ENCODE measurements at places on chromosomes 2 and 18.

- no peak for DNase-seq
Measured at GRCh38 chr2:7004636-7005035, 87.4 kb downstream of the RNF144A start.

DNA sequence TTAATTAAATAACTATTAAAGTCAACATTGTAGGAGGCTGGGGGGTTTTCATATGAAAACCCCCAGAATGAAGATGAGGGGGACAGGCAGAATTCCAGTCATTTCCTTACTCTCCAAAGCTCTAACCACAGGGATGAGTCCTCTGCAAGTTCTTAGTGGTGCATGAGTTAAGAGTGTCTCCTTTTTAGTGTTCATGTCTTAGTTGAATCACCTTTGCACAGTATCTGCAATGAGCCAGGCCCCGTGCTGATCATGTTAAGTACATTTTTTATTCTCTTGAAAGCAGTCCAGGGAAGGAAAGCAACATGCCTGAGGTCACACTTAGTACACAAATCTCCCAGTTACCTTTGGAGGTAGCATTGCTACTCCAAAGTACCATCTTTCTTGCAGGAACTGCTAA is 25.7 kb upstream of the MSGN1 start:
- no peak for DNase-seq

DNA sequence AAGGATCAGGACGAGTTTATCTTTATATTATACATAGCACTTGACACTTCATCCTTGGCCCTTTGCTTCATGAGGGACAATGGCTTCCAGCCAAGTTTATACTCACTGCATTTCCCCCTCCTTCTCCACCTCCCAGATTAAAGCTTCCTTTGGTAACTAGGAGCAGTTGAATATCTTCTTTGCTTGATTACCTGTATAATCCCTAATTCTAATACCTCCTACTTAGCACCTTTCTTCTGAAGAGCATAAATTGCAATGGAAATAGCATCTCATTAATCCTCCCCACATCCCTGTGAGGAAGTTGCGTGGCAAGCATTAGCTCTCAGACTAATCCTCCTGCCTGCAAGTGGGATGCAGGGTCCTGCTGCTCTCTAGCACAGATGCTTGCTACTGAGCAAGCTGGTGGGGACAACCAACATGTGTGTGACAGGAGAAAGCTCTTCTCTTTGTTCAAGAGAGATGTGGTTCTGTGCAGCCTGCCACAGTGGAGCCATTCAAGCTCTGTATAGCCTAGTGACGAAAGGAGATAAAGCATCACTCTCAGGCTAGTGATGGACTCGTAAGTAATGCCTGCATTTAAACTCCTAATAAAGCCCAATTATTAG is 19.1 kb downstream of the KLHL14 start:
- no peak for DNase-seq

GRCh38 chr2:40450796-40451430 is 977 bp downstream of the SLC8A1 start:
- DNase-seq = peak; percentile 19

GRCh38 chr18:13618760-13619438 is 107.5 kb downstream of the FAM210A start:
- DNase-seq = no peak

DNA sequence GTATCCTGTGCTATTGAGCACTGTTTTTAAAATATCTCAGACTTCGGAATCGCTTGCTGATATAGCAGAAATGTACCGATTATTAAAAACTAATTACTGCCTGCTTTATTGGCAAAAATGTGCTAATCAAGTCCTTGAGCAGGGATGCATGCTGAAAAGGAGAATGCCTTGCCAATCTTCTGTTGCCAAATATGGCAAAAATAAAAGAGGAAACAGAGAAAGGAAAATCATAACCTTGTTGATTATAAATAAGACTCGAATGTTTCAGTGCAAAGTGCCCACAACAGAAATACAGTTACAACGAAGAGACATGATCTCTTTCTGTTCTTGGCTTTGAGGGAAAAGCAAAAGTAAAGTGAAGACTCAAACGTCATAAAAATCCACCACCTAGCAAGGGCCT is 248.5 kb downstream of the TMEM182 start:
- no peak for DNase-seq

DNA sequence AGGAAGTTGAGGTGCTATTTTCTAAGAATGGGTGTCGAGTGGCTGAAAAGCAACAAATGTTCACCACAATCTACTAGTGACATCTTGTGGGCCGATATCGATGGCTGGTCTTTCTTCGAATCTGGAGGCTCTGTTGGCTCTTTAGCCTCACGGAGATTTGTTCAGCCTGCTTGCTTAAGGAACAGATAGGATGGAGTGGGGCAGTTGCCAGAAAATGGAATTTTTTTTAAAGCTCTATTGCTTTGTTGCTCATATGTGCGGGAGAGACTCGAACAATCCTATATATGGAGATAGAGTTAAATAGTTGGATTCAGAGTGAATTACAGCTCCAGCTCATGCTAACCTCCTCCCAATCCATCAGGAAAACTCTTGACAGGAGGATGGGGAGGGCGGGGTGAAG is 70.9 kb upstream of the LYPD6B start:
- DNase-seq = no peak

DNA sequence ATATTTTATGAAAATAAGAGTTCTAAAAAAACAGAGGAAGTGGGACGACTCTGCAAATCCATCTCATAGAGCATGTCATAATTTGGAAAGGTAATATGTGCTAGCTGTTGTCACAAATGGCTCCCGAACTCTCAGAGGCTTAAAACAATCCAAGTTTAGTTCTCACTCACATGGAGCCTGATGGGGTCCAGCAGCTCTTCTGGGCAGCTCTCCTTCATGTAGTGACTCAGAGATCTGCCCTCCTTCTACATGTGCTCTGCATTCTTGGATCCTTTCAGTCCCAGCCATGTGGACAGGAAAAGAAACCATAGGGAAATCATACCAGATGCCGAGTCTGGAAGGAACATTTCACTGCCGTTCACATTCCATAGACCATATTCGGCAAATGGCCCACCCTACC is 180.1 kb upstream of the APCDD1 start:
- DNase-seq = no peak

GRCh38 chr2:191384829-191385228 is 139.6 kb downstream of the MYO1B start:
- DNase-seq = no peak

DNA sequence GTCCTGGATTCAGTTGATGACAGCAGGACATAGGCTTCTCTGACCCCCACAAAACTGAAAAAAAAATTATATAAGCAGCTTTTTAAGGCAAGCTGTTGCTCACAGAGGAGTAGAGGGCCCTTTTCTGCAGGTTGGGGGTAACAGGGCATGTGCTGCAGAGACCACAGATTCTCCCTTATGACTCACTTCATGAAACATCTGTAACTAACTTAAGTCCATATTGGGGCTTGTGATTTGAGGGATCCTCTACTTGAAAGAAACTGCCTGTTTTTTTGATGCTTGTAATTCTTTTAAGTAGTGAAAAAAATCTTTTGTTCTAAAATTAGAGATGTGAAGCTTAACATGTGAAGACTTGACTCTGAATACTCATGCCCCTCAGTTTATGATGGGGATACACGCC is 33.4 kb downstream of the XRCC5 start:
- DNase-seq = no peak

- DNase-seq = peak; percentile 23
Measured at GRCh38 chr18:4017480-4017879, 437.6 kb downstream of the DLGAP1 start.

GRCh38 chr2:16613539-16614011 is 52.1 kb downstream of the CYRIA start:
- peak; percentile 30 for DNase-seq

DNA sequence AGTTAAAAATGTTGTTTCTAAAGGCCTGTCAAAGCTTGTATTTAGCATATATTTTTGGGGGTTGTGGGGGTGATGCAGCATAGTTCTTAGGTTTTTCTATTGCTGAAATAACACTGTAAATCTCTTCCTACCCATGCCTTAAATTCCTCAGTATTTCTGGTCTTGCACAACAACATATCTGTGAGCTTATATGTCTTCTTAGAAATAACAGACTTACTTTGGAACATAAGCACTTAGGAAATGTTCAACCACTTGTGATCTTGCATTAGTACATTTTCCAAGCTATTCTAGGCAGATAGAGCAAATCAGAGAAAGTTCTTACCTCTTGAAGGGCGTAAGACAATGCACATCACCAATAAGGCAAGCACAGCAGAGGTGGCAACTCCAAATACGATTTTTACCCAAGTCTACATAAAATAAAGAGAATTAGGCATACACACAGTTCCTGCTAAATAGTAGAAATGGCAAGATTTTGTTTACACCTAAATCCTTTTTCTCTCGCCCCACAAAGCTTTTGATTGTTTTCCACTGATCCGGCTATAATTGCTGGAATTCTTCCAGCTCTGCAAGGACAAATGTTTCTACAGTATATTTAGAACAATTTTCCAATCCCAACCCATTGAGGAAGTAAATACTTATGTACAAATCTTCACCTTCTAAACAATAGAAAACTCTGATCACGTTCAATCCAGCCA is 512 bp downstream of the FAP start:
- no peak for DNase-seq

GRCh38 chr2:228038967-228039366 is 142.5 kb downstream of the SPHKAP start:
- DNase-seq = no peak

- DNase-seq = no peak
Measured at GRCh38 chr18:27985832-27986231, 191.1 kb downstream of the CDH2 start.

DNA sequence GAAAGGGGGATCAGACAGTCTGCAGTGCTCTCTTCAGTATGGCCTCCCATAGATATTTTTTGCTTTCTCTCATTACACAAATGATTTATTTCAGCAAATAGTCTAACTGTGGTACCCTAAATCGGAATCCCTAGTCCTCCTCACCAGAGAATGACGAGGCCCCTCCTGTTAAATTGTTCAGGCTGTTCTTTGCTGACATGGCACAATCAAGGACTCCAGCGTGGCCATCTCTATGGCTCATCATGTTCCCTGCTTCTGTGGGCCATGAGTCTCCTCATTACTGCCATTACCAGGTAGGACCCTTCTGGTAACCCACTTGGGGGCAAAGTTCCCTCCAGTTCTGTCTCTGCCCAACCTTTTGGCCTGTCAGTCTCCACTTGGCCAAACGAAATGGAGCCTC is 62.2 kb downstream of the NAB1 start:
- DNase-seq = no peak

- DNase-seq = no peak
Measured at GRCh38 chr18:30613467-30613801, 429.1 kb downstream of the DSC3 start.

GRCh38 chr2:85091838-85092237 is 41.4 kb upstream of the TCF7L1 start:
- no peak for DNase-seq

GRCh38 chr2:217286833-217287232 is 427.0 kb upstream of the TNP1 start:
- DNase-seq = no peak

DNA sequence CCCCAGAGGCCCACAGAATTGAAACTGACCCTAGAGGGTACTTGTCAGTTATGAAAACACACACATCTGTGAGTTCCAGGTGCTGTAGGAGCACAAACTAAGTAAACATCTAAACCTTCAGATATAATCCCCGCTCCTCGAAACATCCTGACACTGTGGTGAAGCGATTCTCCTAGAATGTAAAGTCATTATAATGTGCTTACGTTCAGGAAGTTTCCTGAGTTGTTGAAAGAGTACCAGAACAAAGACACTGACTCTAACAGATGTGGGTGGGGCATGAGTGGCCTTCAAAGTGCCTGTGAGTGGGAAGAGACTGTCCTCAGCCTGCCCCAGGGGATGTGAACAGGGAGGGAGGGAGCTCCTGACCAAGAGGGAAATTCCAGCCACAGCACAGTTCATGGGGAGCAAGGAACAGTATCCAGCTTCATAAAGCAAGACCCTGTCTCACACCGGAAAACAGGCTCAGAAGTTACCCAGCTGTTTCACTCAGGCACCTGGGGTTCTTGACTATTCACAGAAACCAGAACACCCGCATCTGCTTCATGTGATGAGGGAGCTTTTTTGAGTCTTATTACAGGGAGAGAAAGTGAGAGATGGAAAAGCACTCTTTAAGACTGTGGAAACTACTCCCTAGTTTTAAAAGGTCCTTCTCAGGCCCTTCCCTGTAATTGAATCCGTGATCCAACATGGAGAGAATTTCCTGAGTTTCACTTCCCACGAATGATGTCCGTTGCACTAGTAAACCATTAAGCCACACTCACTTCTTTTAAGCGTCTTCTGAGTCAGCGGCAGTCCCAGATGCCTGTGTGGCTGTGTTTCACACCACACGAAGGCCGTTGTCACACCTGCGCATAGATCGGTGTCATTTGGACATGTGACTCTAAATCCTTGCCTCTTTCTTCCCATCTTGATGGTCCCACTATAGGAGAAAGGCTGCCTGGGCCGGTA is 88.6 kb upstream of the EML6 start:
- peak; percentile 60 for DNase-seq

DNA sequence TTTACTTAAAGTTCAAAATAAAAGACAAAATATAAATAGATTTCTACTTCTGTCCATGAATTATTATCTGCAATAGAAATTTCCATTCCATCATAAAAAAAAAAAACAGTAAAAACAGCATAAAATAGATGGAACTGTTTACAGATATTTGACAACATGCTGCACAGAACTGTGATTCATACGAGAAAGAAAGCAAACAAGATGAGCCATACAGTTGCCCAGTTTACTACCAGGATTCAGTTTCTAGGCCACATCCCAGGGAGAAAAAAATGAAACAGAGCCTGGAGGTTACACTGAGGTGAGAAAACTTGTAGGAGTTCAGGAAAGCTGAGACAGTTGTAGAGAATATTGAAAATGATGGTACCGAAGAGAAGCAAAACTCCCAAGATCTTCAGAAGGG is 1426.9 kb upstream of the ACVR2A start:
- no peak for DNase-seq

- peak; percentile 14 for DNase-seq
Measured at GRCh38 chr2:207531032-207531952, 1.5 kb downstream of the CREB1 start.

GRCh38 chr18:70981400-70982140 is 692.7 kb downstream of the SOCS6 start:
- DNase-seq = no peak

DNA sequence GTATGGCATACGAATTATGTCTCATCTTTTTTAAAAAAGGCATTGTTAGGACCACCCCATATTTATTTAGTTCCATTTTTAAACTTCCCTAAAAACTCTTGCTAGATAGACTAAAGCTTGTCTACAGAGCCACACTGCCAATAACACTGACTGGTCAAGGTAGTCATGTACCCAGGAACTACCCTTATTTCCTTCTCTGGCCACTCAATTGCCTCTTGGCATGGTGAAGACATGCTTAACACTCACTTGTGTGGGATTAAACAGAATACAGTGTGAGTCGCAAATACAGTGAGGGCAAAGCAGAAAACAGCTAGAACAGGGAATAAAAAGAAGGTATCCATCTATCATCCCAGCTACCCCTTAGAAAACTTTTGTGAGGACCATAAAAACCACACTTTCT is 57.4 kb downstream of the KCNG3 start:
- no peak for DNase-seq

GRCh38 chr2:123999681-124000080 is 25.4 kb upstream of the CNTNAP5 start:
- DNase-seq = no peak

GRCh38 chr2:170972296-170973224 is 43.5 kb downstream of the GORASP2 start:
- DNase-seq = no peak

GRCh38 chr2:170467568-170468422 is 247.3 kb upstream of the SP5 start:
- no peak for DNase-seq

GRCh38 chr2:202377207-202377761 is 1.2 kb downstream of the BMPR2 start:
- peak; percentile 34 for DNase-seq
